GM12892 (cell line): ENCODE measurements at places on chromosomes 3 and 15.

DNA sequence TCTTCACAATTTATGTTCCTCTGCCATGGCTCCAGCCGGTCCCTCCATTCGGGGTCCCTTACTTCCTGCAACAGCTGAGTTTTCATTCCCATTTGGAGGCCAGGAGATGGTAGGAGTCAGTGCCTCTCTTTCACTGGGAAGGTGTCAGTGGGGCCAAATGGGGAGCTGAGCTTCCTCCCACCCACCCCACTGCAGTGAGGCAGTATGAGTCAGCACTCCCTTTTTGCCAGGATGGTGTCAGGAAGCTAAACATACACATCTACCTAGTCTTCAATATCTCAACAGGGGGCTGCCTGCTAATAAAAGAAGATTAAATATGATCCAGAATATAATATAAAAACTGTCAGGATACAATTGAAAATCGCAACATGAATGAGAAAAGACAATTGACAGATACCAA, 12.7 kb upstream of the ACTC1 start:
- DNase-seq, result no peak

- no peak for DNase-seq
Observed at GRCh38 chr3:86547692-86548091, 443.3 kb downstream of the VGLL3 start.

DNA sequence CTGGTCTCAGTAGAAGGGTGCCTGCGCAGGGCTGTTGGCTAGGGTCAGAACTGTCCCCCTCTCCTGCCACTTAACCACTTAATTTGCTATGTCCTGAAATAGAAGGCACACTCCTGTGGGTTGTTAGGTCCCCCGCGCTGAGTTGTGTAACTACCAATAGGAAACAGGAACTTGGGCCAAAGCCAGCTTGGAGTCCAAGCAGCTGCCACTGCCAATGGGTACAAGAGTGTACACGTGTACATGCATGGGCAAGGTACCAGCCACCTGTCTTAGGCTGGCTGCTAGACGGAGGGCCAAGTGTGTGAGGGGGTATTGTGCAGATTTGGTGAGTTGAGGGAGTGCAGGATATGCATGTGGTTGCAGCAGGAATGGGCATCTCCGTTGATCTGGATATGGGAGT, 29.7 kb upstream of the POLG start:
- no peak for DNase-seq

GRCh38 chr15:101641129-101641764, 10.9 kb downstream of the TM2D3 start:
- DNase-seq, result peak; percentile 31

DNA sequence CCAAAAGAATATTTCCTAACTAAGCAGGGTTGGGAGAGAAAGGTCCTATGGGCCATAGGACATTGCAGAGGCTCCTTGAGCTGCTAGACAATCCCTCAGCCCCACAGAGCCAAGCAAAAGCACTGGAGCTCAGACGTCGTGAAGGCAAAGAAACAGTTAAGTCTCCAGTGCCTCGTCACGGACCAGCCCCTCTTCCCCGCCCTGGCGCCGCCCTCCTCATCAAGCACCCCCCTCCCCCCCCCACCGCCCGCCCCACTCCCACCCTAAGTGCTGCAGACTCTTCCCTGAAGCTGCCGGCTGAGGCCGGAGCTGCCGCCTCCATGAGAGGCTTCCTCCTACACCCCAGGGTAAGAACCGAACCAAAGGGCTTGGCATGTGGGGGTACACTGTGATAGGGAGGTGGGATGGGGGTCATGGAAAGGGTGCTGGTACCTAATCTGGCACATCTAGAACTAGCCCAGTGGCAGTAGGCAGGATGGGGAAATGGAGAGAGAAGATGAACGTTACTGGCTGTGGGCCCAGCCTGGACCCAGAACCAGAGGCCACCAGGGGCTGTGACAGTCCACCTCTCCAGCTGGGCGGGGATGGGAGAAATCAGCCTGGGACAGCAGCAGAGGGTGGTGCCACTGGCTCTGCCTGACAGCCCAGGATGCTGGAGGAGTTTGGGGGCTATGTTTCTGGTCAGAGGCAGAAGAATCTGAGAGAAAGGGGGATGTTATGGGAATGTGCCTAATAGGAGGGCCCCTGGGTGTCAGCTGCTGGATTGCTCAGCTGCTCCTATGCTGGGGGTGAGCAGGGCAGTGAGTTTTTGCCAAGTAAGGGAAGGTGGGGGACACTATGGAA, at the start of gene MAP1A:
Gene MAP1A (plus strand): TSS at position 255 of the 843 bp plus-strand sequence. CDS start 3,866 bp downstream, outside the sequence.
- DNase-seq, result no peak

DNA sequence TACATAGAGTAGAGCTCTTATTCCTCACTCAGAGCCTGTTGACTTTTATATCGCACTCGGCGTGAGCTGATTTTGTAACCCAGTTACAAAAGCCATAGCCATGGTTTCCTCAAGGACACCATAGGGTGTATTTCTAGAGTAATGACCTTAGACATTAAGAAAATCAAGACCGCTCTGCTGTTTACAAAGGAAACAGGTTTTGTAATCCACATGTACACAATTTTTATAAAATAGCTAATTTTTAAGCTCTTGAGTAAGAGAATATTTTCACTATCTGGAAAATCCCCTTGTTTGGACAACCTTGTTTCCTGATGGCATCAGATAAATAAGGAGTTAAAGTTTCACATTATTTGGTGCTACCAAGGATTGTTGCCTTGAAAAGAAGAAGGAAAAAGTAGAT, 104.7 kb downstream of the PGPEP1L start:
- no peak for DNase-seq

DNA sequence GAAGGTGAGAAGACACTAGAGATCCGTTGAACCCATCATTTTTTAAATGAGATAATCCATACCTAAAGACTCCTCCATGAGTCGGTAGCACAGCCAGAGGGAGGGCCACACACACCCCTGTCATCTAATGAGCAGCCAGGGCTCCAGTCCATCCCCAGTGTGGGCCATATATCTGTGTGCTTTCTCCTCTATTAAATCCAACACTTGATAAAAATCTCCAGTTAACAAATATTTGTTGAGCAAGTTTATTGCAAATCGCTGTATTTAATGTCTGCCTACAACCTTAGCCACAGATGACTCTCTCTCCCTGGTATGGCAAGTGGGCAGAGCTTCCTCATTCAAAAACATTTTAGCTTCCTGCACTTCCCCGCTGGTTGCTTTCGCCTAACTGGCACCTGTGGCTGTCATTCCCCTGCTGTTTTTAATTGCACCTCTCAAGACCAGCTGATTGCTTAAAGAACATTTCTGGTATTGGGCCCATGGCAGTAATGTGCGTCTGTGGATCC, 82.8 kb downstream of the SMAD3 start:
- DNase-seq, result no peak

GRCh38 chr15:90957791-90958190, 3.1 kb downstream of the RCCD1 start:
- no peak for DNase-seq

GRCh38 chr15:29125382-29126207, 144.0 kb downstream of the NSMCE3 start:
- DNase-seq, result no peak

GRCh38 chr3:114518206-114518808, 224.5 kb downstream of the TIGIT start:
- no peak for DNase-seq

GRCh38 chr3:57409471-57409870, 117.0 kb upstream of the ASB14 start:
- DNase-seq, result no peak

GRCh38 chr3:172062761-172063160, 23.4 kb downstream of the FNDC3B start:
- DNase-seq, result no peak

DNA sequence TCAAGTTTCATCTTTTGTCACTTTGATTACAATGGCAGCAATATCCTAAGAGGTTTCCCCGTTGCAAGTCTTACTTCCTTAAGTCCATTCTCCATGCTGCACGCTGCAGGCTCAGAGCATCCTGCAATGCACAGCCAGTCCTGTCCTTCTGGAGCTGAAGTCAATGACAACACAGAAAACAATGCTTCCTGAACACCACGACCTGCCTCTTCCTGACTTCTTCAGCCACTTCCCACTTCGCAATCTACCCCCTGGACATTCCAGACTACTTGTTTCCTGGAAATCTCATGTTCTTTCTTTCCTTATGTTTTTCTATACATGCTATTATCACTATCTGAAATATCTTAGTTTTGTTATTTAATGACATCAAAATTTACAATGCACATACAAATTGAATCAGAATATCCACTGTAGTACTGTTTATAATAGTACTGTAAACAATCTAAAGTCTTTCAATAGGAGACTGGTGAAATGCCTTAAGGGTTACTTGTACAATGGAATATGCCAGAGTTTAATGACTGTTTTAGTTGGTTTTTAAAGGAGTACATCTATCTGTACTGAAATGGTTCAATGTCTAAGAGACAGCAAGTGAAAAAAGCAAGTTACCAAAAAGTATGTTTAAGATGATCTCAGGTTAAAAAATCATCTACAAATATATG, 113.7 kb upstream of the PRTG start:
- DNase-seq, result no peak

DNA sequence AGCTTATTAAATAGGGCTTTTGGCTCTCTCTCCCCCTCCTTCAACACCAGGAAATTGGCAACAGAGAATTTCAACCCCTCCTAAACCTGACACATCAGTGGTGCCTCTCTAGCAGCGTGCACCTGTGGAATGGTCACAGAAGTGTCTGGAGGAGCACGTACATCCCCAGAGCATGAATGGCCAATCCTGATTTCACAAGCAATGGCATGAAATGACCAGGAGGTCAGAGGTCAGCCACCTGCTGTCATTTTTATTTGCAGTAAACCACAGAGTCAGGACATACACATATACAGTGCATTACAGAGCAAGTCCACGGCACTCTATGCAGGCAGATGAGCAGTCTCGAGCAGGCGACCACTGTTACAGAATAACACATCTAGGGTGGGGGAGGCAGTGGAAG, 25.1 kb upstream of the ETV5 start:
- no peak for DNase-seq

GRCh38 chr3:72376956-72377710, 471.1 kb downstream of the SHQ1 start:
- DNase-seq, result no peak

- no peak for DNase-seq
Observed at GRCh38 chr3:115438799-115439198, 184.5 kb upstream of the GAP43 start.

DNA sequence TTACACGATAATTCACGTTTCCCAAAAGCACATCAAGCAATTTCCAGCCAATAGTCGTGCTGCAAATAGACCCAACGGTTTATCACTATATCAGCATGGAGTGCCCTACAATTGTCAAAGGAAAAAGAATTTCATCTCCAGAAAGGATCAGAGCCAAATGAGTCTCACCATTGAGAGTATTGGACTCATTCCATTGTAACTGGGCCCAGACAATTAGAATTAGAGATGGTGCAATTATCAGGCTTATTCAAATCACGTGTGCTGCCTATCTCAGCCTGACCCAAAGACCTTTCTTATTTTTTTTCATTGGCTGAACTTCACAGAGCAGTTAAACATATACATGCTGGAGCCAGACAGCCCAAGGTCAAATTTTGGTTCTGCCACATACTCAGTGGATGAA, 87.0 kb upstream of the LRTM1 start:
- no peak for DNase-seq

- DNase-seq, result no peak
Observed at GRCh38 chr3:55069950-55070349, 142.1 kb upstream of the LRTM1 start.

GRCh38 chr3:74089814-74090213, 465.1 kb upstream of the PDZRN3 start:
- no peak for DNase-seq

GRCh38 chr3:80767604-80768003, 993.8 kb downstream of the GBE1 start:
- DNase-seq, result no peak
